CD8-positive, alpha-beta T cell (primary cell): ENCODE measurements at places on chromosomes 5 and 9. TPM values are rescaled to one million over a fixed set of nuclear protein-coding genes. Genes with fewer than 3 reads are reported as not detected.

MLANA gene
- total RNA-seq = not detected

ADGRV1 gene
- total RNA-seq = 0.50 TPM

SLC36A2 gene
- total RNA-seq = not detected

MEIKIN gene
- not detected for total RNA-seq

FAT2 gene
- not detected for total RNA-seq

RAB3C gene
- total RNA-seq = not detected

SOX30 gene
- total RNA-seq = not detected

PCDHB13 gene
- total RNA-seq = not detected

AK8 gene
- total RNA-seq = not detected

DNA sequence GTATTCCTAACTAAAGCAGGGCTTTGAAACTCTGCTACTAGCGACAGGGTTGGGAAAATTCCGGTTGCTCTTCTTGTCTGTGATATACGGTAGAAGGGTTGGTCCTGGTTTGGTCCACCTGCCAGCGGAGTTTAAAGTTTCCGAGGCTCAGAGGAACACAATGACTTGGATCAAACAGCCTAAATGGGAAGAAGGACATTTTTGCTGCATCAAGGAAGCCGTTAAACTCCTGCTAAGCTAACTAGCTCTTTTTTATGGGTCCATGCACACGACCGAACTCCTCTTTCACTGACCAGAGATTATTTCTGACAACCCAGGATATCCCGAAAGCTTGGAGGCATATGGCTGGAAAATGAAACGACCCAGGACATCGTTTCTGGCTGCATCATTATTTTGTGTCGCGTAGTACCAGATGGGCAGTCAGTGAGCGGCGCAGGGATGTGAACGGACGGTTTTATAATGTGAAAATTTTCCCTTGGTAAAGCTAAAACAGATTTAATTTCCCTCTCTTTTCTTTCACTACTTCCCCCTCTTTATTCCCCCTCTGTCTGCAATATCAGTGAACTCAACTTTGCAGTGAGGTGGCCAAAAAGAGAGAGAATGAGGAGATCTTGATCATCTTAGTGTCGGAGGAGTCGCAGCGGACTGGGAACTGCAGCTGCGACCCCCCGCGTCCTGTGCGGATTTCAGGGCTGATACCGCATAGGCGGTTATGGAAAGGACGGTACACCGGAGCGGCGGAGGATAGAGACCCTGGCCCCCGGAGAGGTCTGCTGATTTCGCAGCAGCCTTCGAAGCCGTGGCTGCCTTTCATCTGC, at the start of gene LURAP1L:
LURAP1L (plus strand) TSS at position 160 of the 818 bp plus-strand sequence. CDS start 696 bp downstream, outside the sequence.
- no peak for DNase-seq

DNA sequence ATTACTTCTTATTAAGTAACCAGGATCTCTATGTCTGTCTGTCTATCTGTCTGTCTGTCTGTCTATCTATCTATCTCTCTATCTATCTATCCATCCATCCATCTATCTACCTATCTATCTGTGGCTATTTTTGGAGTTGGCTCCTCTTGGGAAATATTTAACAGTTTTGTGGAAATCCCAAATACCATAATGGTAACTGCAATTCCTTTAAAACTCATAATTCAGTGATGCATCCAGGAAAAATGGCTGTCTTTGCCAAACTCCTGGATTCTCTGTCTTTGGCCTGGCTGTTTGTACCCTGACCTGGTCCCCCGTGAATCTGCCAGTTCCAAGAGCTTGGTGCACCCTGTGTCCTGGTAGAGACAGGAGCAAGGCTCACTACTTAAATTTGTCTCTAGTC, 197.0 kb downstream of the PCSK1 start:
- DNase-seq = no peak

DNA sequence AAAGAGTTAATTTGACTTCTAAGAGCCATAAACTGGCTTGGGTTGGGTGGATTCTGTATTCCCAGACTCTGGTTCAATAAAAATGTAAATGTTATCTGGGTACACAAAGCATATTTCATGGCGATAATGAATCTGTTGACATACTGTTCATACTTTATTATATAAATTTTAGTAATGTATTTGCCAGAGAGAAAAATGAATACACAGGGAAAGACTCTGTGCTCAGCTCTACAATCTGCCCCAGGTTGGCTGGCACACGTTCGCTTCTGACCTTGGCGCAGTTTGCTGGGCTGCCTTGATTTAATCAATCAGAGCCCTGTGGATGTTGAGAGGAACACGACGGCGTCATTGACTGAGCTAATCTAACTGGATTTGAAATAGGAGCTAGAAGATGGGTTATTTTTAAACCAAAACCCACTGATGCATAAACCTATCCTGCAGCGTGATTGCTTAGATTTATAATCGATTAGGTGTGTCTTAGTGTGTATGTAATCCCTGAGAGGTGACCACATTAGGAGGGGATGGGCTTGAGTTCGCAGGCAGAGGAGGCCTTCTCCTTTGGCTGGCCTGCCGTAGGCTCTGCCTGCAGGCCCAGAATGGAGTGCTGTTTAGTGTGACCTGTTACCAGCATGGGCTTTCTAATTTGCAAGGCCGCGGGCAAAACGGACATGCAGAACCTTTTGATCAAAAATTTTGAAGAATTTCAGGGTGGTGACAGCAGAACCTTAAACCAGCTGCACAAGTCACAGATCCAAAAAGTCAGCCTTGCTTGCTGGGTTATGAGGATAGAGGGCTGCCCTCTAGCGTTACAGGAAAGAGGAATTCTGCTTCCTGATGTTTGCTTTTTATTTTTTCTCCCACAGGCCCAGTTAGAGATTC, 3.9 kb upstream of the ADCY2 start:
- DNase-seq = no peak

GRCh38 chr5:160054047-160054446, 45.1 kb downstream of the TTC1 start:
- DNase-seq = no peak

- no peak for DNase-seq
Measured at GRCh38 chr9:136011703-136012496, 50.7 kb upstream of the UBAC1 start.

GRCh38 chr9:24044576-24044975, 218.5 kb upstream of the ELAVL2 start:
- DNase-seq = no peak

GRCh38 chr5:90351101-90351500, 58.5 kb downstream of the CETN3 start:
- DNase-seq = no peak

- DNase-seq = no peak
Measured at GRCh38 chr5:126383246-126383645, 40.0 kb upstream of the GRAMD2B start.

- DNase-seq = no peak
Measured at GRCh38 chr9:80072451-80072850, 500.7 kb downstream of the TLE4 start.

- no peak for DNase-seq
Measured at GRCh38 chr9:115837618-115838017, 316.0 kb upstream of the PAPPA start.

DNA sequence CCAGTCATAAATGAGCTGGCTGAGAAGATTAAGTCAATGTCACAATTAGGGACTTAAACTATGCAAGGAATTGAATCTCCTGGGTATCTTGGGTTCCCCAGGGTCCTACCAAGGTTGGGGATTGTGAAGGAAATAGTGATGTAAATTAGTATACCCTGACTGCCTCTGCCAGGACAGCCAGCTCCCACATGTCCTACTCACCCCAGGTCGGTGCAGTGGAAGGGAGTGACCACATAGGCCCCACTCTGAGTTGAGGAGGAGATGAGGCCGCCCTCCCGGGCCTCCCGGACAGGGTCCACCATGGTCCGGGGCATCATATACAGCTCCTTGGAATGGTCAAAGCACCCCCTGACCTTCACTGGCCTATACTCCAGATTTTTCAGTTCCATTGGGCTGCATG, 2.7 kb downstream of the SURF1 start:
- no peak for DNase-seq

GRCh38 chr9:93297659-93298497, 113.9 kb downstream of the WNK2 start:
- no peak for DNase-seq

DNA sequence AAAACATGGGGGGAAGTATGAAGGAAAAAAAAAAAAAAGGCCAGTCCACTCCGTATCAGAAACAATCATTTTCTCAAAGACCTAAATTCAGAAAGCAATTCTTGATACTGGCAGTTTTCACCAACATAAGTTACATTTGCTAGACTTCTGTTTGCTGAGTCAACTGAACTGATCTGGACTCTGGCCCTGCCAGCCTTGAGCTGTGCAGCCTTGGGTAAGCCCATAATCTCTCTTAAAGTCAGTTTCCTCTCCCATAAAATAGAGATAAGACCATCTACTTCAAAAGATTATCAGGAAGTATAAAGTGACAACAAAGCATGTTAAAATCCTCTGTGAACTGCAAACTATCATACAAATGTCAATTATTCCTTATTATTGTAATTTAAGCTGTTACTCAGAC, 106.8 kb downstream of the MAPKAP1 start:
- no peak for DNase-seq

- DNase-seq = no peak
Measured at GRCh38 chr5:91328743-91329142, 54.4 kb downstream of the ARRDC3 start.

- no peak for DNase-seq
Measured at GRCh38 chr9:35658968-35659220, 802 bp downstream of the CCDC107 start.

DNA sequence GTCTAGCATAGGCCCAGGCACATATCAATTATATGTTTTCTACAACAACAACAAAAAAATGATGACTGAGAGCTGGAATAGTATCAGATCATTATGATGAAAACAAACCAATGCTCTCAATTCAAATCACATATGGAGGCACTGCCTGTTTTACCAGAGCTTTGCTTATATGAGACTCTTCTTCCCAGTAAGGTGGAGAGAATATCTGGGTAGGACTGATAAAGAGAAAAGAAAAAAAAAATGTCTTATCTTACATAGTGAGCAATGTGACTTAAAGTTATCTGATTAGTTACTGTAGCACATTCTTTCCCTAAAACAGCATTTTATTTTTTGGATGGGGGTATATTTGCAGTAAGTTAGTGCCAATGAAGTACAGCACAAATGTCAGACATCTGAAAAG, 154.8 kb downstream of the RAB3C start:
- no peak for DNase-seq

DNA sequence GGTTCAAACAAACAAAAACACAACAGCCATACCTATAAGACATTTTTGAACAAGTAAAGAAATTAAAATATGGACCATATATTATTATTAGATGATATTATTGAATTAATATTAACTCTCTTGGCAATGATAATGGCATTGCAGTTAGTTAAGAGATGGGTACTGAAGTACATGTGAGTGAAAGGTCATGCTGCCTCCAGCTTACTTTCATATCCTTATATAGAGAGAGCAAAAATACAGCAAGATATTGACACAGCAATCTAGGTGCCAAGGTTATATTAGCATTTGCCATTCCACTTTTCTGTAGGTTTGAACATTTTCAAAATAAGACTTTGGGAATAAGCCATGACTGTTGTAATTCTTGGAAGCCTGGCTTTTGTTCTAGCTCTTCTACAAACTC, 6.1 kb downstream of the TNFSF8 start:
- no peak for DNase-seq

- DNase-seq = no peak
Measured at GRCh38 chr5:118558871-118559270, 429.5 kb downstream of the DTWD2 start.

GRCh38 chr5:81145329-81145935, 87.7 kb upstream of the CKMT2 start:
- DNase-seq = no peak

DNA sequence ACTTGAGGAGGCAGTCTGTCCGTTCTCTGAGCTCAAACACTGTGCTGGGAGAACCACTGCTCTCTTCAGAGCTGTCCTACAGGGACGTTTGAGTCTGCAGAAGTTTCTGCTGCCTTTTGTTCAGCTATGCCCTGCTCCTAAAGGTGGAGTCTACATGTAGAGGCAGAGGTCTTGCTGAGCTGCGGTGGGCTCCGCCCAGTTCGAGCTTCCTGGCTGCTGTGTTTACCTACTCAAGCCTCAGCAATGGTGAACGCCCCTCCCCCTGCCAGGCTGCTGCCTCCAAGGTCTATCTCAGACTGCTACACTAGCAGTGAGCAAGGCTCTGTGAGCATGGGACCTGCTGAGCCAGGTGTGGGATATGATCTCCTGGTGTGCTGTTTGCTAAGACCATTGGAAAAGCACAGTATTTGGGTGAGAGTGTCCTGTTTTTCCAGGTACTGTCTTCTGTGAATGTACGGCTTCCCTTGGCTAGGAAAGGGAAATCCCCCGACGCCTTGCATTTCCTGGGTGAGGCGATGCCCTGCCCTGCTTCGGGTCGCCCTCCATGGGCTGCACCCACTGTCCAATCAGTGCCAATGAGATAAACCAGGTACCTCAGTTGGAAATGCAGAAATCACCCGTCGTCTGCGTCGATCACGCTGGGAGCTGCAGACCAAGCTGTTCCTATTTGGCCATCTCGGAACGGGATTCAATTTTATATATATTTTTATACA, 58.5 kb downstream of the CNTRL start:
- peak; percentile 76 for DNase-seq

DNA sequence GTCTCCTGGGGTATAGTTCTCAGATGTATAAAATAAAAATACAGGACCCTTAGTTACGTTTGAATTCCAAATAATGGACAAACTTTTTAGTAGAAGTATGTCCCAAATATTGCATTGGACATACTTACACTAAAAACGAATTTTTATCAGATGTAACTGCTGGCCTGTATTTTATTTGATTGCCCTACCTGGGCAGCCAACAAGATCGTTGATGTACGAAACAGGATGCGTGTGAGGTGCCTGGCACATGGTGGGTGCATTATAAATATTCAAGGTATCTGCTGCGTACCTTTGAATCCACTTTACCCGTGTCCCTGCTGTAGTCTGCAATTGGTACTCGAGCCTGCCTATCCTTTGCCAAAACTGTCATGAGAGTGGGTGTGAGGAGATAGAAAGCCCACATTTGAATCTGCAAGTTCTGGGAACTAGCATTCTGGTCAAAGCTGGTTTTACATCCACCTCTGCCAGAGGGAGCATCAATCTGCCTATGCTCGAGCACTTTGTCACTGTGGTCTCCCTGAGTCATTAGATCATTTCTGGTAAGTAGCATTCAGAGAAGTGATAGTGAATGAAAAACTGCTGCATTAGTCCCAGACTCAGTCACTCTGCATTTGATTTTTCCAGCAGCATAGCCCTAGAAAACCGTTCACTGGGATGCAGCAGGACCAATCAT, 133.7 kb upstream of the IQGAP2 start:
- no peak for DNase-seq

DNA sequence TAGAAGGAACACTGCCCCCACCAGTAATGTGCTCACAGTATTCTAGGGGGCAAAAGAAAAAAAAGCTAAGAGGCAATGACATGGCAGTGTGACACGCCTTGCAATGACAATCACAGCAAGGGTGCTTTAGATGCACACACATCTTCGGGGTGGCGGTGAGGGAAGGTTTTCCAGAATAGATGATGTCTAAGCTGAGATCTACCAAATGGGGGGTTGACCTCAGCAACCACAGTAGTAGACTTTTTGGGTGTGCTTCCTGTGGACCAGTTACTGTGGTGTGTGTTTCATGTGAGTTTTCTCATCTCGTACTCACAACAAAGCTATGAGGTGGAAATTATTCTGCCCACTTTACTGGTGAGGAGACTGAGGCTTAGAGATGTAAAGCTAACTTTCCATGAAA, 10.2 kb upstream of the IL12B start:
- DNase-seq = no peak
